ENCODE measurements at places on chromosomes 5 and 9. TPM values are rescaled to one million over a fixed set of nuclear protein-coding genes. Genes with fewer than 3 reads are reported as not detected.

Gene KIF4B
- total RNA-seq, result 0.02 TPM

Gene SPATA31A3
- not detected for total RNA-seq

Gene IL12B
- total RNA-seq, result not detected

Gene TAF11L10
- not detected for total RNA-seq

Gene N4BP3
- 45.8 TPM for total RNA-seq

Gene CEL
- 0.71 TPM for total RNA-seq

Gene SLIT3
- total RNA-seq, result 2.0 TPM

Gene GPR150
- total RNA-seq, result not detected

Gene LECT2
- not detected for total RNA-seq

Gene ZNF608
- total RNA-seq, result 10.9 TPM

Gene MTAP
- total RNA-seq, result 50.5 TPM

Gene INSL6
- not detected for total RNA-seq

Gene OTP
- not detected for total RNA-seq

Gene PRUNE2
- total RNA-seq, result 24.5 TPM

Gene NR2F1-AS1
- total RNA-seq, result 11.3 TPM

Gene PDCD1LG2
- 0.59 TPM for total RNA-seq

- no peak for DNase-seq
Observed at GRCh38 chr9:97480749-97481148, 20.7 kb upstream of the TMOD1 start.

GRCh38 chr5:139701056-139701741 lies 53.0 kb downstream of the CXXC5 start:
- peak; percentile 34 for DNase-seq

- no peak for DNase-seq
Observed at GRCh38 chr5:42121401-42121800, 196.3 kb downstream of the FBXO4 start.

- DNase-seq, result no peak
Observed at GRCh38 chr9:78939311-78940065, 632.3 kb upstream of the TLE4 start.

DNA sequence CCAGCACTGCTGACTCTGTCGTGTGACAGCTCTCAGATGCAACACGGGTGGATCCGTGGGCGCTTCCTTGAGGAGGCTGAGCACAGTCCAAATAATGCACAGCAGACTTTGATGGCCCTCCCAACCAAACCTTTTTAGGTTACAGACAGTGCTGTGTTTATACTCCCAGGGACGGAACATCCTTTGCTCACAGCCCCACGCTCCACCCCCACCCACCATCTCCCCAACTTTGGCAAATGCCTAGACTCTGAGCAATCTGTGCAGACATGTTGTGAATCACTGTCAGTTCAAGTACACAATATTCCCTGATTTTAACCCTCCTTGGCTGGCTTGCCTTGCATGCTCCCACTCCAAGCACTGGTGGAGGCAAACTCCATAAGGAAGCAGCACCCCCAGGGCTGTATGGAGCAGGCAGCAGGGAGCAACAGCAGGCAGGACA lies 324.6 kb downstream of the MLLT3 start:
- DNase-seq, result no peak

GRCh38 chr5:143259254-143259605 lies 144.3 kb downstream of the NR3C1 start:
- no peak for DNase-seq

- DNase-seq, result no peak
Observed at GRCh38 chr9:13070612-13071595, 208.6 kb downstream of the MPDZ start.

- no peak for DNase-seq
Observed at GRCh38 chr5:111248571-111248970, 24.4 kb downstream of the CAMK4 start.

DNA sequence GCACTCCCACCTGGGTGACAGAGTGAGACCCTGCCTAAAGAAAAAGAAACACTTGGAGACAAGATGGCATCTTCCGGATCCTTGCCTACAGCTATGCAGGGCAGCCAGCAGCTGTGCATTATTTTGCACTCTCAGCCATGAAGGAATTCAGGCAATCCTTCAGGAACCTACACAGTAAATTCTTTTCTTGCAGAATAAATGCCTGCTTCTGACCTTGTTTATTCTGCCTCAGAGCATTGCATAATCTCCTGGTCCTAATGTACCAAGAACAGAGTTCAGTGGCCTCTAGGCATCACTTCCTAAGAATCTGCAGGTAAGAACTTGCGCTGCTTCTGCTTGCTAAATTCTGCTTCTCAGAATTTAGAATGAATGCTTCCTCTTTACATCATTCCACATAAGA lies 16.8 kb downstream of the GLDC start:
- no peak for DNase-seq

- DNase-seq, result no peak
Observed at GRCh38 chr5:21910731-21911130, 942.4 kb downstream of the CDH12 start.

- DNase-seq, result no peak
Observed at GRCh38 chr9:93983875-93984274, 28.7 kb upstream of the BARX1 start.

DNA sequence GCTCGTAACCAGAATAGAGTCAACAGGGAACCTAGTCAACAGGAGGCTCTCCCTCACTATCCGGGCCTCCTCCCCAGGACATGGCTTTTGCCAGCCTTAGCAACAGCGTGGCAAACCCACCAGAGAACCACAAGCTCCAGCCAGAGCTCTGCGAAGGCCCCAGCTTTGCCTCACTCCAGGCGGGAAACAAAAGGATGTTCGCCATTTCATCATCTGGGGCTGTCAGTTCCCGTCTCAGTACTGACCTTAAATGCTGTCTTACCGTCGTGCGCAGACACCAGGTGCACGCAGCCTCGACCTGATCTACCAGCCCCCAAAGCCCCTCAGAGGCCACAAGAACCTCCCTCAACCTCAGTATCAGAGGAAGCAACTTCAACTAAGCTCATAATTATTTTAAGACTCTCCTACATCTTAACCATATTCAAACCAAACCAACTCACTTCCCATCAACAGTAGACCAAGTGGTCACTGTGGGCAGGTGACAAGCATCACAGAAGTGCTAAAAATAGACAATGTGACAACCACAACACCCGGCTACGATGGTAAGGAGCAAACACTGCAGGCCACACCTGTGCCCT lies 71.4 kb downstream of the SEMA4D start:
- DNase-seq, result no peak

GRCh38 chr9:124180557-124180956 lies 77.2 kb upstream of the NEK6 start:
- peak; percentile 31 for DNase-seq

- DNase-seq, result no peak
Observed at GRCh38 chr5:131212471-131213021, 41.8 kb downstream of the LYRM7 start.

DNA sequence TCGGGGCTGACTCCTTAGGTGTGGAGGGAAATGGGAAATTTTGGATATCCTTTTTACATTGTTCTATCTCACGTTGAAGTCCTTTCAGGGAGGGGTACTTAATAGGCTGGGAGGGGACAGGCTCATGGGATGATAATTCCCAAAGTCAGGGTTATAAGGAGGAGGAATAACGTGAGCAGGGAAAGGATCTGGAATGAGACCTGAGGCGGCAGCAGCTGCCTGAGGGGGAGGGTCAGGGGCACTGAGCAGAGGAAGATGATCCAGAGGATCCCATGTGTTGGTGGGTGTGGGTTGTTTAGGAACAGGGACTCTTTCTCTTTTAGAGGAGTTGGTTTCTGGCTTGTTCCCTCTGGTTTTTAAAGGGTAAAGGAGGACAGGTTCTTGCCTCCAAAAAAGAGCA lies 18.7 kb downstream of the IFT74 start:
- peak; percentile 10 for DNase-seq

DNA sequence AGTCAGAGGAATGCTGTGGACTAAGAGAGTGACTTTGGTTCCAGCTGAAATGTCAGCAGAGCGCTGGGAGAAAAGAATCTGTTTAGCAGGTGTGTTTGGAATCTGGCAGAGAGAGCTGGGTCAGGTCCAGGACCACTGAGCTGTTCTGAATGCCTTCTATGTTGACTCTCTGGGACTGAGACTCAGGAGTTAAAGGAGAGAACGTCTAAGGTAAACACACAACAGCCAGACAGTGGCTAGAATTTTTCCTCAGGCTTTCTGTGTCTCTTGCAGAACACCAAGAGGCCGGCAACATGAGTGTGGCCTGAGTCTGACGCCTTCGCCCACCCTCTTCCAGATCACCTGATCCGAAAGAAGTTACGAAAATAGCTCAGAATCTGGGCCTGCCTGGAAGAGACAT lies 107.2 kb upstream of the ZNF462 start:
- DNase-seq, result no peak

DNA sequence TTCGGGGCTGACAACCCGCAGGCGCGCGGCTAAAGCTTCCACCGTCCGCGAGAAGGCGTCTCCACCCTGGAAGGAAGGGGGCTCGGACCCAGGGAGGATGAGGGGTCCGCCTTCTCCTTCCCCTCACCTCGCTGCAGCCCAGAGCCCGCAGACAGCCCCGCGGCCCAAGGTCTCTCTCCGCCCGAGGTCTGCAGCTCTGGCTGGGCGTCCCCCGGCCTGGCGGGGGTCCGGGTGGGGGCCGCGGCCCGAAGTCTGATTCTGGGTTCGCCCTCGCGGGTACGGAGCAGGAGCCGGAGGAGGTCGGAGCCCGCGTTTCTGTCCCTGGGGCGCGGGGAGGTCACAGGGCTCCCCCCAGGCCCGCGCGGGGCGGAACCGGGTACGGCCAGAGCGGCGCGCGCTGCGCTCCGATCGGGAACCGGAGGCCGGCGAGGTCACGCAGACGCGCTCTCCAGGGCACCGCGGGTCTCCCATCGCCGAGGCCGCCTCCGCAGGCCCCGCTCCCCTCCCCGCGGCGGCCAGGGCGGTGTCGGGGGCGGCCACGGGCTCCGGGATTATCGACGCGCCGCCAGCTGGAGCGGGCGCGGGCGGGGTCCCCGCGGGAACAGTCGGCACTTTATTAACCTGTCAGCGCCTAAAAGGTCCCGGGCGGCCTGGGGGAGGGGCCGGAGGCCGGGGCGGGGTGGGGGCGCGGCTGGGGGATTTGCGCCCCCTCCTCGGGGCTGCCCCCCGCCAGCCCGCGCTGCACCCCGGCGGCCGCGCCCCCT lies 11.6 kb downstream of the LHX3 start:
- no peak for DNase-seq

DNA sequence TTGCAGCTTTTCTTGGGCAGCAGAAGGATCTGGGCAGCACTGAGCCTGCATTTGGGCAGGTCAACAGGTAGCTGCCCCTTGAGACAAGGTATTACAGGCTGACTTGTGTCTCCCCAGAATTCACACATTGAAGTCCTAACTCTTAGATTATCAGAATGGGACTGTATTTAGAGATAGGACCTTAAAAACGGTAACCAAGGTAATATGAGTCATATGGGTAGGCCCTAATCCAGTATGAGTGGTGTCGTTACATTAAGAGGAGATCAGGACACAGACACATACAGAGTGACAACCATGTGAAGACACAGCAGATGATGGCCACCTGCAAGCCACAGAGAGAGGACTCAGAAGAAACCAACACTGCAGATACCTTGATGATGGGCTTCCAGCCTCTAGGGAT lies 3.2 kb downstream of the C1QTNF2 start:
- no peak for DNase-seq

GRCh38 chr5:143173139-143173889 lies 230.2 kb downstream of the NR3C1 start:
- DNase-seq, result no peak

DNA sequence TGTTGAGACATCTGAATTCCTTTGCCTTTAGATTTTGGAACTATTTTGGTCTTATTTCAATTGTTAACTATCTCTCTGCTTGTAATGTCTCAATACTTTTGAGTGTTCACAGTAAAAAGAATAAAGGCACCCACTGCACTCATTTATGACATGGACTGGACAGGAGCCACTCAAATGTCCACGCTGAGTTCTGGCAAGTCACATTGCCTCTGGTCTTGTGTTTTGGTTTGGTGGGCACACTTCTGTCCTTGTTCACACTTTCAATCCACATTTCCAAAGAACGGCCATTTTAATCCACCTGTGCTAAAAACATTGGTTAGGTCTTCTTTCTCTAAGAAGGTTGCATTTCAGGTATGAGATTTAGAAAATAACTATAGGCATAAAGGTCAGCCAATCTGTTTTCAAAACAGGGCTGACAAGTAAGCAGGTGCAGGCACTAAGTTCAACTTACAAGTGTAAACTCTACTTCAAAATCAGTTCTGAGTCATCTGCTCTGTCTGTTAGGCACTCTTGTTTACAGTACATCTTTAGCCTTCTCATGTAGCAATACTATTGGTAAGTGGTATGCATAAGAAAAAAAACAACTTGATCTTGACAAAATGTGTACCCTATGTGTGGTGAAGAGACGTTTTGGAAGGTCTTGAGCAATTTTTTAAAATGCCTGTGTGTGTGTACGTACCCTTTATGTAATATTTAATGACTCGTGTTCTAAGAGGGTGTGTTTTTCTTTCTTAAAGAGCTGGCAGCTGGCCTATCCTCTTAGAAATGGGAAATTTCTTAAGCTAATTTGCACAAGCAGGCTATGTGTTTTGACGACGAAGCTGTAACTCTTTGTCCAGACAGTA lies 31.5 kb upstream of the ZFAND5 start:
- no peak for DNase-seq

DNA sequence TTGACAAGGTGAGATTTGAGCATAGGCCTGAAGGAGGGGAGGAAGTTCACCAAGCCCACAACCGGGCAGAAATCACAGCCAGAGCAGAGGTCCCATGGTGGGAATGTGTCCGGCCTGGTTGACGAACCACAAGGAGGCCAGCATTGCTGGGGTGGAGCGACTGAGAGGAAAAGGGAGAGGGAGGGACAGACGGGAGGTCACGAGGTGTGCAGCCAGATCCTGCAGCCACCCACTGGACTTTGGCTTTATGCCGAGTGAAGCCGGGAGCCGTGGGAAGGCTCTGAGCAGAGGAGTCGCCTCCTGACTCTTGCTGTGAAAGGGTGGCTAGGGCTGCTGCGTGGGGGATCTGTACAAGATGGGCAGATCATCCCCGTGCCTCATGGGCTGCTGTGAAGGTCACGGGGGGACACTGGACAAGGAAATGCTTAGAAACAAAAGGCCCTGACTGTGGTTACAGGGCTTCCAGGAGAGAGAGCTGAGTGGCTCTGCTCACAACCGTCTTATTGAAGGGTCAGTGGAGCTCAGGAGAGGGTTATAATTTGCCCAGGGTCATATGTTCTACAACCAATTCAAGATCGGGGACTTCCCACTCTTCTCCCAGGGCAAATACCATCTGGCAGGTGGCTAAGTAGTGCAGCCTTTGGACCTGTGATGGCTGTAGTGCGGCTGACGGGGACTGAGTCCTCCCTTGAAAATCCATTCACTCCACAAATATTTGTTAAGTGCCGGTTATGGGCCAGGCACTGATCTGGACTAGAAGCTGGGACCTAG lies 15.6 kb upstream of the CD74 start:
- no peak for DNase-seq

- DNase-seq, result peak; percentile 42
Observed at GRCh38 chr9:7910426-7911020, 110.9 kb upstream of the DMAC1 start.

- peak; percentile 51 for DNase-seq
Observed at GRCh38 chr5:61409568-61409967, 77.5 kb downstream of the ZSWIM6 start.
